Fibroblast of lung (primary cell): ENCODE measurements at places on chromosomes 7 and 10. TPM values are rescaled to one million over a fixed set of nuclear protein-coding genes. Genes with fewer than 3 reads are reported as not detected.

The SPDYE8 gene
- not detected in 2 replicates for total RNA-seq

DNA sequence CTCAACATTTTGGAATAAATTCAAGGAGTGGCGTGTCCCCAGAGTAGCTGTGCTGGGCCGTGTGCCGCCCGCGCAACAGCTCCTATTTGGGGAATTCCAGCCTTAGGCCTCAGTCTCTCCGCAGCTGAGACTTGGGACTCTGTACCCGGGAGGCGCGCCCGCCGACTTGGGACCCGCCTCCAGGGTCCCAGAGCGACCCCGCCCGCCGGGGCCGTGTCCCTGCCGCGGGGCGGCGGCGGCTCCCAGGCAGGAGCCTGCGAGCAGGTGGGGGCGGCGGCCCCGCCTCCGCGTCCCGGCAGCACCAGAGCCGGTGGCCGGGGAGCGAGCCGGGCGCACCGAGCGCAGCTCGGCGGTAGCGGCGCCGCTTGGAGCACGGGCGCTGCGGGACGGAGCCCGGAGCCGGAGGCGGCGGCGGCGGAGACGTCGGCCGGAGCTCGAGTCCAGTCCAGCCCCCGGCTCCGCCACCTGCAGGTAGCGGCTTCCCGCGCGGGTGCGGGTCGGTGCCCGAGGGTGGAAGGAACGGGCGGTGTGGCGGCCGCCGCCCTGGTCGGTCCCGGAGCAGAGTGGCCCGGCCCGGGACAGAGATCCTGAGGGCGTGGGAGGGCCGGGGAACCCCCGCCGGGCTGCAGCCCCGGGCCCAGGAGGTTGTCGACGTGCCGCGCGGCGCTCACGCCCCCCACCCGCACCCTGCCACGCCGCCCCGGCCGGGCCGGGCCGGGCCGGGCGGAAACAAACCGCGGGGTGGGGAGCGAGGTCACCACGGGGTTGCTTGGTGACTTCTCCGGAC lies at the start of gene WIPF3:
Gene WIPF3 (plus strand): TSS at position 301 of the 787 bp plus-strand sequence. CDS start 28,217 bp downstream, outside the sequence.
- no peak for DNase-seq

- DNase-seq = no peak
Observed at GRCh38 chr10:117616179-117616578, 73.6 kb downstream of the EMX2 start.

The CHST3 gene
- total RNA-seq = 24.1 and 29.9 TPM in 2 replicates

DNA sequence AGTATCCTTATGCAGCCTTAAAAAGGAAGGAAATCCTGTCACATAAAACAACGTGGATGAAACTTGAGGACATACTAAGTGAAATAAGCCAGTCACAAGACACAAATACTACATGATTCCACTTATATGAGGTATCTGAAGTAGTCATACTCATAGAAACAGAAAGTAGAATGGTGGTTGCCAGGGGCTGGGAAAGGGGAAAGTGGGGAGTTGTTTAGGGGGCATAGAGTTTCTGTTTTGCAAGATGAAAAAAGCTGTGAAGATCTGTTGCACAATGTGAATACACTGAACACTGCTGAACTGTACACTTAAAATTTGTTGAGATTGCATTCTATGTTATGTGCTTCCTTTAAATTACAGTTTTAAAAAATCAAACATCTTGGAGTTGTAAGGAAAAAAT lies 2.9 kb downstream of the NUP205 start:
- no peak for DNase-seq

GRCh38 chr7:11668727-11669126 lies 163.3 kb downstream of the THSD7A start:
- no peak for DNase-seq
